ENCODE measurements at places on chromosomes 4 and X.

DNA sequence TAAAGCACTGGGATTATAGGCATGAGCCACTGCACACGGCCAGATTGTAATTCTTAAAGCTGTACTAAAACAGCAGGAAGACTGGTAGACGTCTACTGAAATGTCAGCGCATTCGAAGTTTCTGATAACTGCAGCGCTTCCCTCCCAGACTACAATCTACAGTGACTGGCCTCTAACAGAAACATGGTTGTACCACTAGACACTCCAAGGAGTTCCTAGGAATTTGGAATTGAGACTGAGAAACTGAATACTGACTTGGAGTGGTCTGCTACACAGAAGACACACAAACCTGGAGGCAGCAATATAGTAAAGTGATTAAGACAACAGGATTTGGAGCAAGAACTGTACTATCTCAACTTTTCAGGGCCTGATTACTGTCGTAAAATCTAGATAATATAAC, 937 bp downstream of the HELQ start:
- DNase-seq: peak; percentile 3

GRCh38 chrX:137366018-137366633, 199.8 kb upstream of the ZIC3 start:
- no peak for DNase-seq

GRCh38 chrX:65985922-65986588, 53.8 kb downstream of the VSIG4 start:
- DNase-seq: peak; percentile 3

DNA sequence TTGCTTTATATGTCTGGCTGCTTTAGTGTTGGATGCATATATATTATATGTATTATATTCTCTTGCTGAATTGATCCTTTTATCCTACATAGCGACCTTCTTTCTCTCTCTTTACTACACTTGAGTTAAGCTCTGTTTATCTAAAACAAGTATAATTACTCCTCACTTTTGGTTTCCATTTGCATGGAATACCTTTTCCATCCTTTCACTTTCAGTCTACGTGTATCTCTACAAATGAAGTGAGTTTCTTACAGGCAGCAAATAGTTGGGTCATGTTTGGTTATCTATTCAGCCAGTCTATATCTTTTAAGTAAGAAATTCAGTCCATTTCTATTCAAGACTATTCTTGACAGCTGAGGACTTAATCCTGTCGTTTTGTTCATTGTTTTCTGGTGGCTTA, 167.5 kb upstream of the USP38 start:
- no peak for DNase-seq

GRCh38 chrX:133677123-133678063, 262.1 kb upstream of the GPC4 start:
- DNase-seq: no peak

GRCh38 chrX:68978255-68978654, 149.4 kb downstream of the EFNB1 start:
- DNase-seq: no peak

DNA sequence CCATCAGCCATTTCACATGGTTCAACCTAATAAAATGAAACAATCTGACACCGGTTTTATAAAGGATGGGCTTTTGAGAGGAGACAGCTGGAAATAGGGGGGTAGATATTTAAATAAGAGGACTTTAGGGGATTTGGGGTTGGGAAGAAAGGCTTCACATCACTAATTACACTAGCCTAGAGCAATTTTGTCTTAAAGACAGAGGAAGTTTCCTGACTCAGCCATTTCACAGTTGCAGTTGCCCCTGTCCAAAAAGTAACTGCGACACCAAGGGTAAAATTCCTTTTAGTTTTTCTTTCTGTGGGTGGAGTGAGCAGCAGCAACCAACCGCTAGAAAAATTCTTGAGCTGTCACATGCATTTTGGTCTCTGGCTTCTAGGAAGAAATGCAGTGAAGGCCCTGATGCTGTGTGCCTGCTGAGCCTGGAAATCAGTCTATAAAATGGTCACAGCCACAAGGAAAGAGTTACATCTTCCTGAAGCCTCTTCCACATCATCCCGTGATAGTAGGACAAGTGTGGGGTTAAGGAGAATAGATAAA, 233.6 kb downstream of the ZNF674 start:
- no peak for DNase-seq

- no peak for DNase-seq
Observed at GRCh38 chr4:88382621-88383020, 4.0 kb downstream of the HERC6 start.

DNA sequence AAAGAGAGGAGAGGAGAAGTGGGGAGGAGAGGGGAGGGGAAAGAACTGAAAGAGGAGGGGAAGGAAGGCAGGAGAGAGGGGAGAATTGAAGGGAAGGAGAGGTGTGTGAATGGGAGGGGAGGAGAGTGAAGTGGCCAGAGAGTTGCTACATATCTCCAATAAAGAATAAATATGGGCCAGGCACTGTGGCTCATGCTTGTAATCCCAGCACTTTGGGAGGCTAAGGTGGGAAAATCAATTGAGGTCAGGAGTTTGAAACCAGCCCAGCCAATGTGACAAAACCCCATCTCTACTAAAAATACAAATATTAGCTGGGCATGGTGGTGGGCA, 482.4 kb downstream of the NAF1 start:
- DNase-seq: no peak

DNA sequence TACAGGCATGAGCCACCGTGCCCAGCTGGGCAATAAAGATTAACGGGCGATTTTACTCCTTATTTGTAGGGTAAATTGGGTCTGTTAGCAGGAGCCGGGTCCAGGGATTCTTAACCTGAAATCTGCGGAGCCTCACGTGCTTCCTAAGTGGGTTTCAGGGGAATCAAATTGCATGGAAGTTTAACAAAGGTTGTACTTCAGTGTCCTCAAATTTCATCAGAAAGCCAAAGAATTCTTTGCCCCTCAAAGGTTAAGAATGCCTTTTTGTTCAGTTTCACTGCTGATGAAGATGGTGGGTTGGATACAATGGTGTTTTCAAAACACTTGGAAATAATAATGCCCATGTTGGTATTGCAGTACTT, 67.9 kb downstream of the AFF1 start:
- no peak for DNase-seq

DNA sequence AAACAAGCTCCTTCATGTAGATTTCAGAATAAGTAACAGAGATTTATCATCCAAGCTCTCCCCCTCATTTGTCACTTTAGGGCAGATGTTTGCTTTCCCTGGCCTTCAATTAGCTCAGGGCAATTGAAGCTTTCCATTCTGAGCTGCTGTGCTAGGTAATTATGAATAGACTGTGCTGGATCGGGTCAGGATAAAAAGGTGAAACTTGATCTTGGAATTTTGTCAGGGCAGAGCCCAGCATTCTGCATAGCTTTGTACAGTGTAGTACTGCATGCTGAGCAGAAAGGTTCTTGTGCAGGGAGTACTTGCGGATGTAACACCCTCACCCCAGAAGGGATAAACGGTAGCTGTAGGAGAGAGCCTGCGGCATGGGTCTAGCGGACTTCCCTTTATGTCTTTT, 64.0 kb upstream of the CLDN34 start:
- no peak for DNase-seq

DNA sequence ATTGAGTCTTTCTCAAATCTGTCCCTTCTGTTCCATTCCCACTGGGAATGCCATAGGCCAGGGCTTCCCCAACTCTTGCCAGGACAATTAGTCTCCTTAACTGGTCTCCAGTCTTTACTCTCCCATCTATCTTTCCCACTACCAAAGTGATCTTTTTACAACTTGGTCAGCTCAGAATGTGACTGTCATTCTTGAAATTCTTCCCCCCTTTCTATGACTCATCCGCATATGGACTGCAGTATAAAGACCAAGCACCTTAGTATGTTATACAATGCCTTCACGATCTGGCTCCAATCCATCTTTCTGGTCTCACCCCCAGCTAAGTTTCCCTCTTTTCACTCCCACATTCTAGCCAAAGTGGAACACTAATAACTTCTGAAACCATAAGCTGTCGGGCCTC, 383.8 kb downstream of the OPHN1 start:
- no peak for DNase-seq
